ENCODE measurements at places on chromosomes 12 and 14.
A peak's percentile ranks its signal among the peaks of the same experiment; 100 is the strongest.

DNA sequence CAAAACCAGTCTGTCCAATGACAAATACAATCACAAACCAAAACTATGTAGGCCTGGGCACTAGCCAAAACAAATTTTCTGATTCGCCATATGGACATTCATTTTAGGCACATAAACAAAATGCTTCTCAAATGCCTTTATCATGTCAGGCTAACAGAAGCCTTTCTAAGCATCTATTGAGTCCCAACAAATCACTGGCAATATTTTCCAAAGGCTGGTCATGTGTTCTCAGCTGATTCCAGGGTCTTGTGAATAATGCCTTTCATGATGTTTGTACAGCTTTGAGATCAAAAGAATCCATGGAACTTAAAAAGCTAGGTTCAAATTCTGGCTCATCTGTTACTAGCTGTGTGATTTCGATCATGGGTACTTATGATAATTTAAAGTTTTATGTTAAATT is 16.1 kb downstream of the FSCB start:
- no peak for DNase-seq

DNA sequence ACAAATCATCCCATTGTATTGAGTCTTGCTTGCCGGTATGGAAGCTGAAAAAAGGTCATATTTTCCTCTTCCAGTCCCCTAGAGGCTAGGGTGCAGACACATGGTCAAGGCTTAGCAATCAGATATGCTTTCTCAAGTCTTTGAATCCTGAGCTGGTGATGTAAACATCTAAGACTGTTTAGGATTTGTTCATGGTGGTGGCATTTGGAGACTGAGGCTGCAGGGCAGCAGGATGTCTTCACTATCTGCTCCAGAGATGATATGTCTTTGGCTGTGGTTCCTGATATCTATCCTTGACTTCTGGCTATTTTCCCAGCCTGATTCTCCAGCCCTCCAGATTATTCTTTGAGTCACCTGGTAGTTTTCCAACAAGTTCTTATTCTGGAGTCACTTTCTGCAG is 50.5 kb upstream of the DACT1 start:
- no peak for DNase-seq

- DNase-seq: peak; percentile 64
Measured at GRCh38 chr14:83300476-83301064, 1766.9 kb upstream of the SEL1L start.

- no peak for DNase-seq
Measured at GRCh38 chr12:49195736-49196135, 6.9 kb upstream of the TUBA1A start.

GRCh38 chr12:121524196-121524916 is 56.5 kb downstream of the KDM2B start:
- DNase-seq: no peak

GRCh38 chr14:62889364-62889763 is 155.9 kb downstream of the KCNH5 start:
- DNase-seq: no peak

DNA sequence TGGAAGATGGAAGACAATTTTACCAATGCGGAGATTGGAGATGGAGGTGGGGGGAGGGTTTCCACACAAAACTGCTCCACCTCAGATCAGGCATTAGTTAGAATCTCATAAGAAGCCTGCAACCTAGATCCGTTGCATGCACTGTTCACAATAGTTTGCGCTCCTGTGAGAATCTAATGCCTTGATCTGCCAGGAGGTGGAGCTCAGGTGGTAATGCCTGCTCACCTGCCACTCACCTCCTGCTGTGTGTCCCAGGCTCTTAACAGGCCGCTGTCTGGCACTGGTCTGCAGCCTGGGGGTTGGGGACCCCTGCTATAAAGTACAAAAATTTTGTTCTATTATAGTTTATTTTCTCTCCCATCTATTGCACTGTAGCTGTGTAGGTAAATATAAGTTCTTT is 84.9 kb upstream of the FOXG1 start:
- no peak for DNase-seq

Measured in DMS79 treated with DMSO at 0.1 percent for 48 hours (cell line).